ENCODE measurements at places on chromosomes 12 and 14.

- DNase-seq = no peak
Measured at GRCh38 chr14:57058319-57058718, 210.4 kb downstream of the EXOC5 start.

GRCh38 chr12:123445388-123446332 lies 9.2 kb upstream of the RILPL2 start:
- DNase-seq = no peak

GRCh38 chr14:76867516-76868453 lies 41.6 kb downstream of the LRRC74A start:
- no peak for DNase-seq

DNA sequence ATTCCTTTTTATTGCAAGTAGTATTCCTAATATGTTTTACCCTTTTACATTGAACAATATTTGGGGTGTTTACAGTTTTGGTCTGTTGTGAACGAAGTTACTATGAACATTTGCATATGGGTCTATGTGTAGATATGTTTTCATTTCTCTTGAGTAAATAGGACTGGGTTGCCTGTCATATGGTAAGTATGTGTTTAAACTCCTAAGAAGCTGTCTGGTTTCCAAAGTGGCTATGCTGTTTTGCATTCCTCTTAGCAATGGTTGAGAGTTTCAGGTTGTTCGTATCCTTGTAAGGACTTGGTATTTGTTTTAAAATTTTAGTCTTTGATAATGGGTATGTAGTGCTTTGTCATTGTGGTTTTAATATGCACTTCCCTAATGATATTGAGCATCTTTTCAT lies 6.3 kb downstream of the METAP2 start:
- no peak for DNase-seq

- DNase-seq = no peak
Measured at GRCh38 chr14:61839507-61839906, 77.3 kb downstream of the SNAPC1 start.

DNA sequence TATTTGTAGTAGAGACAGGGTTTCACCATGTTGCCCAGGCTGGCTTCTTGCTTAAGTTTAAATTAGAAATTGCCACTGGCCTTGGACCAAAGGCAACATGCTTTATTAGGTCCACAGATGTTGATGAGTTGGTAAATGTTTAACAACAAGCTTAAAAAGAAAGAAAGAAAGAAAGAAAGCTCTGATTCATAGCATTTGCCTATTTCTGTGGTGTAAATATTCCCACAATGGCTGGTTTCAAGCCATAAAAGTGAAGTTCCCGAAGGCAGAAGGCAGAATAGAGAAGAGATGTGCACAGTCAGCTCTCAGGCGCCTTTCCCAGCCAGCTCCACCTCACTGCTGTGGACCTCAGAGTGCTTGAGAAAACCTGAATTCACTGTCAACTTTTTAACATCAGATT lies 26.4 kb downstream of the KCNK13 start:
- no peak for DNase-seq

- DNase-seq = no peak
Measured at GRCh38 chr12:6384499-6385436, 806 bp downstream of the LTBR start.

- no peak for DNase-seq
Measured at GRCh38 chr12:101527682-101528081, 52.5 kb downstream of the SPIC start.

DNA sequence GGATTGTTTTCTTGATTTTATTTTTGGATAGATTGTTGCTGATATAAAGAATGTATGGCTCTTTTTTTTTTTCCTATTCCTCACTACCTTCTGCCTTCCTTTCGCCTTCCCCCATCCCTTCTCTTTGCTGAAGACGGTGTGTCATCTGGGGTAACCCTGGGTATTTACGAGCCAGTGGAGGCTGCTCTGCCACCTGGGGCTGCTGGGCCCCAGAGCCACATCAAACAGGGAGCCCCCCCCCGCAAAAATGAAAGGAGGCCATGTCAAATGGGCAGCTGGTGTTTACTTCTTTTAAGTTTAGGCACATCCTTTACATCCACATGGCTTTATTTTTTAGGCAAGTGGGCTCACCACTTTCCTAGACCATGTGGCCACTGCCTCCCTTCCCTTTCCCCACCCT lies 25.4 kb downstream of the CHST11 start:
- no peak for DNase-seq

- no peak for DNase-seq
Measured at GRCh38 chr14:87869619-87870583, 123.1 kb downstream of the GALC start.

GRCh38 chr12:130049666-130050065 lies 112.6 kb upstream of the FZD10 start:
- DNase-seq = no peak

- DNase-seq = no peak
Measured at GRCh38 chr12:113214895-113215400, 6.3 kb upstream of the TPCN1 start.

GRCh38 chr14:76958980-76959710 lies 69.4 kb downstream of the IRF2BPL start:
- DNase-seq = no peak

- DNase-seq = no peak
Measured at GRCh38 chr14:27528328-27528727, 930.5 kb upstream of the NOVA1 start.

- DNase-seq = no peak
Measured at GRCh38 chr14:30403791-30404190, 155.2 kb upstream of the G2E3 start.

DNA sequence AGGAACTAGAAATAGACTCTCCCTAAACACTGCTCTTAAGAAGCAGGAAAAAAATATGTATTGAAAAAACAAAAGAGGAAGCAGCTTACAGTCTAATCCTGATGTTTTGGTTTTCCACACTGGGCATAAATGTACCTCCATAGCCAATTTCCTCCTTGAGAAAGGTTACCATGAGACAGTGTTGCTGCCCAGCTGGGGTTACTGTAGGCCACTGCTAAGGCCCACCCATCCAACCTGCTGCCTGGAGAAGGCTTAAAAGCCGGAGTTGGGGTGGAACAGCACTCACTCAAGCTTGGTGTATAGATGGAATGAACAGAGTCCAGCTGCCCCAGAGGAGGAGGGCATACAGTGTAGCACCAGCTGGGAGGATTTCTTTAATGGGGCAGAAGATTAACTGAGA lies 41.1 kb downstream of the ERG28 start:
- DNase-seq = no peak

DNA sequence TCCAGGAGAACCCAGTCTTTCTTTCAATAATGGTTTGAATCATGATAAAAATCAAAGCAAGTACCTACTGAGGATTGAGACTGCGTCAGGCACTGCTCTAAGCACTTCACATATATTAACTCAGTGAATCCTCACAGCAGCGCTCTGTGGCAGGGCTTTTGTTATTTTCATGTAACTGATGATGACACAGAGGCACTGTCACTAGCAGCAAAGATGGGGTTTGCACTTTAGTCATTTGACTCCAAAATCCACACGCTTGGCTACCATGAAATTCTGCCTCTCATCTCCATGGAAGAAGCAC lies 98.8 kb upstream of the GSC start:
- DNase-seq = no peak

DNA sequence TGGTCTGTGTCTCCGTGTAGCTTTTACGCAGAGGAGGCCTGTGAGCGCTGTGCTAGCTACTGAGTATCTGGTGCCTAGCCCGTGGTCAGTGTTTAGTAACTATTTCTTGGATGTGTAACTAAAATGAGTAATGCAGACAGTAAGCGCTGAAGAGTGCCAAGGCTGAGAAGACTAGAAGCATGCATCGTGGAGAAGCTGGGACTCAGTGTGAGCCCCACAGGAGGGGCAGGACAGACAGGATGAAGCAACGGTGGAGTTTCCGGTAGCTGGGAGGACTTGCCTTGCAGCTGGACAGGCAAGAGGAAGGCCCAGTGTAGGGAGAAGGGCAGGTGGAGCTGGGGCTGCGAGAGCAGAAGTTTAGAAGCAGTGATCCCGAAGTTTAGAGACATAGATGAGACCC lies 233.4 kb upstream of the FKBP4 start:
- DNase-seq = no peak

- no peak for DNase-seq
Measured at GRCh38 chr12:114478865-114479264, 72.9 kb upstream of the TBX5 start.

- no peak for DNase-seq
Measured at GRCh38 chr12:103687253-103687652, 100.2 kb downstream of the STAB2 start.

DNA sequence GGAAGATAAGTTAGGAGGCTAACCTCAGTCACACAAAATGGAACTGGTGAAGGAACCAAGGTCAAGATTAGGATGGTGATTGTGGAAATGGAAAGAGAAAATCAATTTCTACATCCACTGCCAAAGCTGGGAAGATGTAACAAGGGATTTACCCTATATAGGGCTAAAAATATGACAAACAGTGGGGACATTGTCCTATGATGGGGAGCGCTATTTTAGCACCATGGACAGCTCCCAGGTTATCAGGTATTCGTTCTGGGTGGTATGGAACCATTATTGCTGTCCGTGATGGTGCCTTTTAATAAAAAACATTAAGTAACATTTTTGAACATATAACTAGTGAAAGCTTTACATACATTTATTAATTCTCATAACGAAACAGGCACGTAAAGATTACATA lies 124.0 kb downstream of the NDUFA12 start:
- no peak for DNase-seq

GRCh38 chr12:118840399-118840798 lies 140.9 kb upstream of the SRRM4 start:
- no peak for DNase-seq

GRCh38 chr12:110849748-110850403 lies 3.1 kb downstream of the CCDC63 start:
- DNase-seq = no peak

GRCh38 chr12:127909041-127909440 lies 357.9 kb upstream of the TMEM132C start:
- no peak for DNase-seq

GRCh38 chr14:104602933-104603325 lies 1.6 kb downstream of the TMEM179 start:
- DNase-seq = no peak

DNA sequence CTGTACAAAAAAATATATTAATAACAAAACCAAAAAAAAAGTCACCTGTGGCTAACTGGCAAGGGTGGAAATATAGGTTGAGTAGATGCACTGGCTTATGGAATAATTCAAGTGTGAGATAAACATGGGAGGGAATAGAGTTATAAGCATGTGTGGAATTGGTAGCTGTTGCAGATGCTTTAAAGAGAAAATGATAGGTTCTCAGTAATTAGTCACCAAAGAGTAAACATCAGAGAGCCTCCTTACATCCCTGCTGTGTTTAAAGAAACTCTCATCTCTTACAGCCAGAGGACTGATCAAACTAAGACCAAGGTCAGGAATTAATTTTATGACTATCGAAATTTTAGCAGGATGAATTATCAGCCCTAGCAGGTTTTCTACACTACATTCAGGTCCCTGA lies 70.5 kb downstream of the EGLN3 start:
- no peak for DNase-seq

DNA sequence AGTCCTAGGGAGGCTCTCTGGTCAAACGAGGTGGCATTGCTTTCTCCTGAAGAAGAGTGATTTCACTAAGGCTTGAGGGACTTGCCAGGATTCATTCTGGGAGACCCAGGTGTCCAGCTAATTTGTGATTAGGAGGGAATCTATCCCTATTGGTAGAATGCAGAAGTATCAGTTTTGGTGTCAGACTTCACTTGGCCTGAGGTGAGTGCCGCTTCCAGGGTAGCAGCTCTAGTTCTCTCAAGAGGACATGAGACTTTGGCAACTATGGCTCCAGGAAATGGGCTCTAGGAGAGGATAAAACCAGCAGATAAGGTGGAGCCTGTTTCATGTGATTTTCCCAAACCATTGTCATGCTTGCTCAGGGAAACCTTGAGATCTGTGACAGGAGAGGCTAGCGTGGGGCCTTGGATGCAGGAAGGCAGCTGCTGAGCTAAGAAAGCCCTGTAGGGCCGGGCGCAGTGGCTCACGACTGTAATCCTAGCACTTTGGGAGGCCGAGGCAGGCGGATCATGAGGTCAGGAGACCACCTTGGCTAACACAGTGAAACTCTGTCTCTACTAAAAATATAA lies 11.6 kb upstream of the TMEM117 start:
- no peak for DNase-seq

DNA sequence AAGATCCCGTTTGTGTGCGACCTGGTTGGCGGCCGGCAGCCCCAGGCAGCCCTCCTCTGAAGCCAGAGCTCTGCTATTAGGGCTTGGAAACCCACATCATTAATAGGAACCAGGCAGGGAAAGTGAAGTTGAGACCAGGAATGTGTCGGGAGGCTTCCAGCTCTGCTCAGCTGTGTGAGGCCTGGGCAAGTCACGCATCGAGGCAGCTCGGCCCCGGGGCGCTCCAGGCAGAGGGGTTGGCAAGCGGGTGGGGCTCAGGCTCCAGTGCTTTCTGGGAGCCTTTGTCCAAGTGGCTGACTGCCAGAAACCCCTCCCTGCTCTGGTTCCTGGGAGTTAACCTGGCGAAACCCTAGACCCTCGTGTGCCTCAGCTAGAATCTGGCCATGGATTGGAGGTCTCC lies 1151.7 kb downstream of the VRK1 start:
- no peak for DNase-seq

DNA sequence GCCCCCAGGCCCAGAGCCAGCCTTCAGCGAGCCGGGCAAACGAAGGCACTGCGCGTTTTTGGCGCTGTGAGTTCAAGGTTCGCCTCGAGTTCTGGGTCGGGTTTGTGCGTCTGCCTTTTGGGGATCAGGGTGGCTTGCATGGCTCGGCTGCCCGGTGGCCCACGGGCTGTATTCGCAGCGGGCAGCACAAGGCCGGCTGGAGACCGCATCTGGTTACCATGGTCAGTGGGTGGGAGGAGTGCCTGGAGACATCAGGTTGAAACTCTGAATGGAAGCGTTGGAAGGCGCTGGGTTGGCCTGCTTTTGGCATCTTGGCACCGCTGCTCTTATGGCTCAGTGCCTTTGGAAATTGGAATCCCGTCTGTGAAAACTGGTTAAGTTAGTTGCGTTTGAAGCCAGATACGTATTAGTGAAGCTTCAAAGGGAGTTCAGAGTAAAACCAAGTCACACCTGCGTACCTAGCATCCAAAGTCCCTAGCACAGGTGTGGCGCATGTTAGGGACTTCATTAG lies 50.9 kb downstream of the SNAPC1 start:
- DNase-seq = no peak

DNA sequence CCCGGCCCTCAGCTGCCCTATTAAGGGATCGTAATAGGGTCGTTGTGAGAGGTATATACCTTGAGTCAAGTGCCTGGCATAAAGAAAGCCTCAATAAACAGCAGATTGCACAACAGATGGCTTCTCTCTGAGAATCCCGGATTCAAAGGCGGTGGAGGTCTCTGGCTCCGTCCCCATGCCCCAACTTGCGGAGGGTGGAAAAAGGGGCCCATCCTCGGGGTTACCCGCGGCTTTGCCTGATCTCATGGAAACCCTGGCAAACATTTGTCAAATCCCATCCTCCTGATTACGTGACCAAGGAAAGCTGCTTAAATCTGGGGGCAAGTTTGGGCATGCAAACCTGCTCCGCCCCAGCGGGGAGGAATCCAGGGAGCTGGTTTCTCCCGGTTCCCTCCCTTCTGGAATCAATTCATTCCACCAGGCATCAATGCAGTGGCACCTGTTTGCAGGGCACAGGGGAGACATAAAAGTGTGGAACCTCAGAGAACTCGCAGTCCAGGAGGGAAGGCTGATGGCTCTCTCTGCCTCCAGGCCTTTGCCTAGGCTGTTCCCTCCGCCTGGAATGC lies 12.3 kb downstream of the TRPV4 start:
- no peak for DNase-seq

Data from brain pericyte (primary cell).